ENCODE measurements at places on chromosomes 6 and 20.
A peak's percentile ranks its signal among the peaks of the same experiment; 100 is the strongest.

GRCh38 chr20:672963-673602 is 2.5 kb downstream of the SCRT2 start:
- DNase-seq = no peak

DNA sequence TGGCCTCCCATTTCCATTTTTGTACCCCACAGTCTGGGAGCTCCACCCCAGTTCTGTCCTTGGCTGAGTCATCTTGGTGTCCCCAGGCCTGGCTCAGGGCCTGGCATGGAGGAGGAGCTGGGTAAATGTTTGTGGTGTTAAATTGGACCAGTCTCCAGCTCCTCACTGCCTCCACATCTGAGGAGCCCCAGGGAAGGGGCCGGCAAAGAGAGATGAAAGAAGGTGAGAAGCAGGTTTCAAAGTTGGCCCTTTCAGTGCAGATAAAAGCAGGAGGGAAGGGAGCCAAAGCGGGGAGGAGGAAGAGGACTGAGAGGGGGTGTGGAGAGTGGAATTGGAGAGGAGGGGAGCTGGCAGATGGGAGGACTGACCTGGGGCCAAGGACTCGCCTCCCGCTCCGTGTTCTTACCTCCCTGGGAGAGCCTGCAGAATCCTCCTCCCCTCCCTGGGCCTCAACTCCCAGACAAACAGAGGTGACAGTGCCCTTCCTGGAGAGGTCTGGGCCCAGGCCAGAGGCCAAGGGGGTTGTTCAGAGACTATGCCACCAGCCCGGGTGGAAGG is 89.0 kb downstream of the CD40 start:
- DNase-seq = no peak

DNA sequence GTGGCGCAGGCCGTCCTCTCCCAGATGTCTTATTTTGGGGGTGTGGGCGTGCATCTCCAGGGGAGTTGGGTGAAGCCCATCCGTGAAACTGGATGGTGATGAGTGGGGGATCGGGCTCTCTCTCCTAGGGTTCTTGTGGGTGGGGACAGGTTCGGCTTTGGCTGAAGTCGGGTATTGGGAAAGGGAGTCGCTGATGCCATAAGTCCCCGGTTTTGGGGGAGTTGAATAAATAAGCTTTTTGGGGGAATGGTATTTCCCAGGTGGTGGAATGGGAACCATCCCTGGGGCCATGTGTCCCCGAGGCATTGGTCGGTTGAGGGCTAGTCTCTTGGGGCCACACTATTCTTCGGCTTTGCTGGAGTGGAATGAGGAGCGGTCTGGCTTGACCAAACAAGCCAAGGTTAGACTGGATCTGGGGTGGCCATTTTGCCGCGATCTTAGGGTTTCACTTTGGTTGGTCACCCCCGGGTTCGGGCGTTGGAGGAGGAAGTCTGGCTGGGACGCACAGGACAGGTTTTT is 481 bp downstream of the ZNF133 start:
- DNase-seq = peak; percentile 28

- no peak for DNase-seq
These were observed 74.9 kb upstream of the SMLR1 start for GRCh38 chr6:130752267-130752666.

- DNase-seq = peak; percentile 80
These were observed 29.4 kb downstream of the LRP11 start for GRCh38 chr6:149834513-149835481.

- peak; percentile 91 for DNase-seq
These were observed 95.0 kb downstream of the SNX5 start for GRCh38 chr20:17873410-17874270.

GRCh38 chr6:40798069-40798770 is 211.1 kb upstream of the LRFN2 start:
- DNase-seq = no peak

GRCh38 chr6:4085332-4085700 is 6.4 kb upstream of the FAM217A start:
- DNase-seq = no peak

GRCh38 chr6:158877716-158878115 is 58.5 kb upstream of the EZR start:
- DNase-seq = no peak

DNA sequence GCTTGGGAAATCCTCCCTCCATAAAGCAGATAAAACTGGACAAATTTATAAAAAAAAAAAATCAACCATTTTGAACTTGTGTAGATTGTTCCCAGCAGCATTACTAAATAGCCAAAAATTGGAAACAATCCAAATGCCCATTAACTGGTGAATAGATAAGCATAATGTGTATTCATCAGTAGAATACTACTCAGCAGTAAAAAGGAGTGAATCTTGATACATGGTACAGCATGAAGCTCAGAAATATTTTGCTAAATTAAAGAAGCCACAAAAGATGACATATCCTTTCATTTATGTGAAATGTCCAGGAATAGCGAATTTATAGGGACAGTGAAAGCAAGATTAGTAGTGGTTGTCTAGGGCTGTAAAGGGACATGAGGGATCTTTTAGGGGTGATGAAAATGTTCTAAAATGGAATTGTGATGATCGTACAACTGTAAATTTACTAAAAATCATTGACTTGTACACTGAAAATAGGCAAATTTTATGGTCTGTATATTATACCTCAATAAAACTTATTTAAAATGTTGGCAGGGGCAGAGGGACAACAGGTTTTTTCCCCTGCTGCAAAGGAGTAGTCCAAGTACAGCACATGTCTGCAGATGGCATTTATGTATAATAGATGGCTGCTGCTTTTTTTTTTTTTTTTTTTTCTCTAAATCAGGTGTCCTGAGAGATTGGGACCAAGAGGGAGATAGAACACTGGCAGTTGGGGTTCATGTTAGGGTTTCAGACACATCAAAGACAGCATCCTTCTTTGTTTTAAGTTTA is 59.5 kb downstream of the CBFA2T2 start:
- DNase-seq = no peak

- DNase-seq = no peak
These were observed 16.3 kb downstream of the PKIG start for GRCh38 chr20:44598423-44599305.

DNA sequence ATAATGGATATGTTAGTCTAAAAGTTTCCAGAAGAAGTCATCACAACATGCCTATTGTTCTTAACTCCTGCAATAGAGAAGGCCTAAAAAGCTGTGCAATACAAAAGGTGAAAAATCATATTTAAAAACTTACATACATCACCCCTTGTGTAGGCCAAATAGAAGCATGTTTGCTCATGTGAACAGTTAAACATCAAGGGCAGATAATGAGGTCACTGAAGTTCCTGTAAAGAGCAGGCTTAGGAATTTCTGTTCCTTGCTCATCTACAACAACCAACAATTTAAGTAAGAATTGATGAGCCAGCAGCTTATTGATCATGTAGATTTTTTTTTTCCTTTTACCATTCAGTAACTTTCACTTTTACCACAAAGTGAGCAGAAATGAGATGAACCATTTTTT is 7.5 kb upstream of the NUP153 start:
- DNase-seq = no peak

DNA sequence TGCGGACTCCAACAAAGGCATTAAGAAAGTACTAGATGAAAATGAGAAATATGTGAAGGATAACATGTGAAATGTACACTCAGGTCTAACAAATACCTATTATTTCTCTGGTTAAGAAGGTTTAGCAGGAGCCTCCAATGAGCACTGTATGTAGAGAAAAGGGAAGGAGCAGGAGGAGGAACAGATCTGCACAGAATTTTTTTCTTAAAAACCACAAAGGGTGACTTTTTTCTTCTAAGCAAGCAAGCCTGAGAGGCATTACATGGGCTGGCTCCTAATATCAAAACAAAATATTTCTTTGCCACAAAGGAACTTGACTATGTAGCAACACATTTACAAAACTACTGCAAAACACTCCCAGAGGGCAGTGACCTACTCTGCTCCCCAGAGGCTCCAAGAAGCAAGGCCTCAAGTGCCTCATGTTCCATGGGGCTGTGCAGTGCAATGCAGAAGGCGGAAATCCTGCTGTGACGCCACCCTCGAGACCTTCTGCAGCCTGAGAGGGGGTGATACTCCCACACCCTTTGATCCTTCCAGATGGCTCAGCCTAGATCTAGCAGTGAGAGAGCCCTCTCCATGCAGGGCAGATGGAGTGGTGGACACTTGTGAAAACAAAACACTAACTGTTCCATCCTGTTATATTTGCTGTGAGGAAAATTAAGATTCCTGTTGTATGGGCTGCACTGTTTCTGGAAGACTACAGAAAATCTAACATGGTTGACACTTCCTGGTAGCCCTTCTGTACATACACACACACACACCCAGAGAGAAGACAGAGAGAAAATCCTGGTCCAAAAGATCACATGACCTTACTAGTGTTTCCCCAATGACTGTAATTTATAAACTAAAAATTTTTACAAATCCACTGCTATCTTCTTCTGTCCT is 36.0 kb upstream of the SMIM29 start:
- peak; percentile 18 for DNase-seq

DNA sequence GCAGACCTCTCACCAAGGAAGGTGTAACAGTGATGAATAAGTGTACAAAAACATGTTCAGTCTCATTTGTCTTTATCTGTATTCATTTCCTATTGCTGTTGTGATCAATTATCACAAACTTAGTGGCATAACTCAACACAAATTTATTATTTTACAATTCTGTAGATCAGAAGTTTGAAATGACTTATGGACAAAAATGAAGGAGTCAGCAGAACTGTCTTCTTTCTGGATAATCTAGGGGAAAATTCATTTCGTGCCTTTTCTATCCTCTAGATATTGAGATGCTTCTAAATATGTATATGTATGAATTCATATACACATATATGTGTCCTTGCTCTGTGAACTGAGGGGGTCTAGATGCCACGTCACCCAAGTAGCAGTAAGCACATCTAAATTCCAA is 663.1 kb upstream of the MARCKS start:
- no peak for DNase-seq

Measured in MCF 10A (cell line).